Dermis blood vessel endothelial cell (primary cell): ENCODE measurements at places on chromosomes 13 and 19. TPM values are rescaled to one million over a fixed set of nuclear protein-coding genes. Genes with fewer than 3 reads are reported as not detected.

DNA sequence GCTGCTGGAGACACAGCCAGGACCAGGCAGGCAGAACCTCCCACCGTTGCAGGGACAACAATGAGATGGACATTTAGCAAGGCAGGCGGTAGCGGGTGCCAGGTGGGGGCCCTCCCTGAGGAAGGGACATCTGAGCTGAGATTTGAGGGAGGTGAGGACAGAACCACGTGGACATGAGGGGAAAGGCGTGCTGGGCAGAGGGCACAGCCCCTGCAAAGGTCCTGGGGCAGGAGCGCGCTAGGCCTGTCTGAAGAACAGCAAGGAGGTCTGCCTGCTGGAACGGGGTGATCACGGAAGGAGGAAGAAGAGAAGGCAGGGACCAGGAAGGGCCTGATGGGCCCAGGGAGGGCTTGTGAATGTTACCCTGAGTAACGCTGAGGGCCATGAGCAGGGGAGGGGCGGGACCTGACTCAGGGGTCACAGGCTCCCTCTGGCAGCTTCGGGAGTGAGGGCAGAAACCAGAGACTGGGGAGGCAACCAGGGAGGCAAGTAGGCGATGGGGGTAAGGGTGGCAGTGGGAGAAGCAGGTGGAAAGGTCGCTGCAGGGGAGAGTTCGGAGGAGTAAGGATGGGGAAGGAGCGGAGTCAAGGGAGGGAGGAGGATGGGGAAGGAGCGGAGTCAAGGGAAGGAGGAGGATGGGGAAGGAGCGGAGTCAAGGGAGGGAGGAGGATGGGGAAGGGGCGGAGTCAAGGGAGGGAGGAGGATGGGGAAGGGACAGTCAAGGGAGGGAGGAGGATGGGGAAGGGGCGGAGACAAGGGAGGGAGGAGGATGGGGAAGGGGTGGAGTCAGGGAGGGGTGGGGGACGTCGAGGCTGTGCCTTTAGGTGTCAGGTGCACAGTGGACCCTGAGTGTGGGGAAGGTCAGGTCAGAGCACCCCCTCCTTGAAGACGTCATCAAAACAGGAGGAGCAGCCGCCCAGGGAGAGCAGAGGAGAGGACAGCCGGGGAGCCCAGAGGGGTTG is 15.7 kb upstream of the B3GNT3 start:
- peak; percentile 52 for DNase-seq

The IZUMO2 gene
- not detected in 2 replicates for total RNA-seq

The ZNF528 gene
- total RNA-seq: 12.2 and 13.8 TPM in 2 replicates

- peak; percentile 88 for DNase-seq
These were observed 9.2 kb upstream of the FBN3 start for GRCh38 chr19:8158411-8159074.

GRCh38 chr19:49453757-49454240 is 774 bp downstream of the ALDH16A1 start:
- no peak for DNase-seq

The ZNF492 gene
- total RNA-seq: 1.1 and 1.4 TPM in 2 replicates

GRCh38 chr13:46683676-46684260 is 113.2 kb downstream of the ESD start:
- no peak for DNase-seq

DNA sequence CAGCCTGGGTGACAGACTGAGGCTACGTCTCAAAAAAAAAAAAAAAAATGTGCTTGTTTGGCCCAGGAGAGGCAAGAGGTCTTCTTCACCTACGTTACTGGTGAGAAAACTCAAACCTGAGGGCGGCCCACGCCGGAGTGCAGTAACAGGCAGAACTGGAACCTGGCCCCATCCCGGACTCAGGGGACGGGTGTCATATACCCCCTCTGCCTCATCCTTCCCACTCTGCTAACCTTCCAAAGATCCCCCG is 414 bp upstream of the ADAT3 start:
- no peak for DNase-seq

- DNase-seq: no peak
These were observed 69.1 kb downstream of the HSPH1 start for GRCh38 chr13:31092646-31093045.

The MUC16 gene
- under 0.01 TPM in 1 of 2 replicates, not detected in the other for total RNA-seq

GRCh38 chr13:99421758-99422585 is 79.3 kb upstream of the TM9SF2 start:
- DNase-seq: no peak

DNA sequence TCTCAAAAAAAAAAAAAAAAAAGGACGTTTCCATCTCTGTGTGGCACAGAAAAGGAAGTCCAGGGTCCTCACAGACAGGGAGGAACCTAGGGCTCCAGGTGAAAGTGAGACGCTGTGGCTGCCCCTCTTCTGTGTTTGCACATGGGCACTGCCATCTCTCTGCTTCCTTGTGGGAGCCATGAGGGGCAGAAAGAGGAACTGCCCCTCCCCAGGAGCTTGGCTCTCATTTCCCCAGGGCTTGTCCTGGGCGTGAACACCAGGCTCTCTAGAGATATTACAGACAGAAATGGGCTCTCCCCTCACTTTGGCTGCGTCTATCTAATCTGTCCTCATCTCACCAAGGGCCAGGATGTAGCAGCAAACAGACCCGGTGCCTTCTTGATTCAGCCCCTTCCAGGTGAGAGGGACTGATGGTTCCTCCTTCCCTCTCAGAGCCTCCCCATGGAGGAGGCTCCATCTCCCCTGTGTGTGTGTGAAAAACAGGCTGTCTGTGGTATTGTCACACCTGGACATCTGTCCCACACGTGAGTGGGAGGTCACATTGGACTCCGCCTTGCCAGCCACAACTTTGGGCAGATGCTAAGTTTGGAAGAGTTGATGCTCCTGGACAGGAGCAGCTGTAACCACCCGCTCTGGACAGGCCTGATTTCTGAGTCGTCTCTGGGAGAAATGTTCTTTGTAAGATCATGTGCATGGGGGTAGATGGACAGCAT is 840 bp upstream of the LILRA4 start:
- DNase-seq: no peak

GRCh38 chr19:33134571-33135041 is 2.7 kb downstream of the WDR88 start:
- DNase-seq: no peak

GRCh38 chr13:110136660-110137585 is 170.0 kb downstream of the COL4A1 start:
- no peak for DNase-seq

DNA sequence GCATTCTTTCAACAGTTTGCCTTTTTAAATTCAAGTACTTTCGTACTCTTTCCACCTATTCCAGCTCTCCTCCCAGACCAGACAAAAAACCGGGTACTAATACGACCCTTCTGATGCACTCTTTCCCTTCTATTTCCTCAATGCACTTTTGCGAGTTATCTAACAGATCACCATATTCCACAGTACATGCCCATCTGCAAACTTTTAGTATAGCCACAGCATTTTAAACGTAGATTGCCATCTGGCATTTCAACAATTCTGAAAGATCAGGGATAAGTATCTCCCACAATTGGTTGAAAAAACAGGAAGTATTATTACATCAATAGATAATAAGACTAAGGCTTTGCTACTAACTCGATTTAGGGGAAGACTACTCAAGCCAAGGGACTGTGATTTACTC is 31.5 kb downstream of the RBM26 start:
- no peak for DNase-seq

The TRPM4 gene
- 20.9 and 25.7 TPM in 2 replicates for total RNA-seq

The LHB gene
- total RNA-seq: not detected in 2 replicates

The GPR183 gene
- total RNA-seq: 0.09 and 0.34 TPM in 2 replicates

The OR10H1 gene
- total RNA-seq: not detected in 2 replicates

DNA sequence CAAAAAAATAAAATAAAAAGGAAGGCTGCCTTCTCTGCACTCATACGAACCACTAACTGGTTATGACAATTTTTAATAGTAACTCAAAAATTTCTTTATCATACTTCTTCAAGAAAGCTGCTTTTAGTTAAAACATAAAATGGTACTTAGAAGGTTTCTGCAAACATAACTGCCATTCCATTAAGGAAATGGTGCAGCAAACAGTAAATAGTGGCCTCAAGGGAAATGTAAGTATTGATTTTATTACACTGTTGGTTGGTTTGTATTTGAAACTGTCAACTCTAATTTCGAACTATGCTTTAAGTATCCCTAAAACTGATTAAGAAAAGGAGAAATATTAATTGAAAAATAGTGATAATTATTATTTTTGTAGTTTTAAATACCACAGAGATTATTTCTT is 278.0 kb downstream of the DACH1 start:
- DNase-seq: no peak

The COG3 gene
- 33.4 and 34.5 TPM in 2 replicates for total RNA-seq

DNA sequence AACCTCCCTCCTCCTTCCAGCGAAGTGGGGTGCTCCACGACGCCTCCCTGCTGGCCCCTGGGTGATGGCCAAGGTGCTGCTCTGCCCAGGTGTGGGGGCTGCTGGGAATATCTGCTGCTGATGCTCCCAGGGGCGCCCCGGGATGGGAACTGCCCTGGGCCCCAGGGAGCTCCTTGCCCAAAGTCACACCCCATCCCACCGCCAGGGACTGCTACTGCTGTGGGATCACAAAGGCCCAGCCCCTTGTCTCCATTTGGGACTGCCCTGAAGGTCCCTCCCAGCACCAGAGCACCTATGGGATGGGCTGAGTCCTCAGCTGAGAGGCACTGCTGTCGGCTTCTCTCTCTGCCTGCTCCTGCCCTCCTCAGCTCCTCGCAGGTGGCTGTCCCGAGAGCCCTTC is 19.0 kb downstream of the CHST8 start:
- DNase-seq: no peak

The HIF3A gene
- 23.1 and 52.6 TPM in 2 replicates for total RNA-seq

DNA sequence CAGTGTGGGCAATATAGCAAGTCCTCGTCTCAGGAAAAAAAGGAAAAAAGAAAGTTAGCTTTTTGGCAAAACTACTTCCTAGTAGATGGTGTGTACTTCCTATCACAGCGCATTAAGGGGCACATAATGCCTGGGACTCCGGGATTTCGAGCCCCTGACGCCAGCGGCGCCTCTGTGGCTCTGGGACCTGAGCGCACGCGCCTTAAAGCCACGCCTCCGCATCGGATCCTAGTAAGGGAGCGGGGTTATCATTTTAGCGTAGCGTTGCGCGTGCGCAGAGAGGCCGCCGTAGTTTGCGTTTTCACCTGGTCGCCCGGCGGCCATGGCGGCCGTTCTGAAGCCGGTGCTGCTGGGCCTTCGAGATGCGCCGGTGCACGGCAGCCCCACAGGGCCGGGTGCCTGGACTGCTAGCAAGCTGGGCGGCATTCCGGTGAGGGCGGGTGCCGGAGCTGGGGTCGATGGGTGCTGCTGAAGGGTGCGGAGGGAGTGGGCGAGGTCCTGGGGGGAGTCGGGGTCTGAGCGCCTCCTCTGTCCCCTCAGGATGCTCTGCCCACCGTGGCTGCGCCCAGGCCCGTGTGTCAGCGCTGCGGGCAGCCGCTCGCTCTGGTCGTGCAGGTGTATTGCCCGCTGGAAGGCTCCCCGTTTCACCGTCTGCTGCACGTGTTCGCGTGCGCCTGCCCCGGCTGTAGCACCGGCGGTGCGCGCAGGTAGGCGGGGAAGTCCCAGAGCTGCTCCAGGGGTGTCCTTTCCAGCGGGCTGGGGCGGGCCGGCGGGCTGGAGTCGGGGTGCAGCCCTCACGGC is at the start of gene PDCD2L:
TSS of gene PDCD2L (plus strand) at position 291 of the 801 bp plus-strand sequence. CDS start at position 323, 32 bp downstream.
- peak; percentile 95 for DNase-seq

GRCh38 chr19:13864667-13865570 is 12.0 kb upstream of the NANOS3 start:
- DNase-seq: no peak

The SH2D3A gene
- 6.0 and 6.3 TPM in 2 replicates for total RNA-seq

DNA sequence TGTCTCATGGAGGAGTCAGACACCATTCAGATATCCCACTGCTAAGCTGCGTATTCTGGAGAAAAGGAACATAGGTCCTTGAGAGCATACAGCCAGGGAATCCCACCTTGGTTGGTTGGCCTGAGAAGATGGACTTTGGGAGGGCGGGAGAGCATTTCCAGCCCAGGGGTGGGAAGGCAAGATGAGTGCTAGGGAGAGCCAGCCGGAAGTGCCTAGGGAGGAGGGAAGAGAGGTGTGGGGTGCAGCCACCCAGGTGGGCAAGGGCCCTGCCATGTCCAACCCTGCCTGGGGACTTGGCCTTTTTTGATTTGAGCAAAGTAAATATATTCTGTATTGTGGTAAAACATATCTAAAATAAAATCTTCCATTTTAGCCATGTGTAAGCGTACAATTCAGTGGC is 19.7 kb downstream of the SIAH3 start:
- no peak for DNase-seq

DNA sequence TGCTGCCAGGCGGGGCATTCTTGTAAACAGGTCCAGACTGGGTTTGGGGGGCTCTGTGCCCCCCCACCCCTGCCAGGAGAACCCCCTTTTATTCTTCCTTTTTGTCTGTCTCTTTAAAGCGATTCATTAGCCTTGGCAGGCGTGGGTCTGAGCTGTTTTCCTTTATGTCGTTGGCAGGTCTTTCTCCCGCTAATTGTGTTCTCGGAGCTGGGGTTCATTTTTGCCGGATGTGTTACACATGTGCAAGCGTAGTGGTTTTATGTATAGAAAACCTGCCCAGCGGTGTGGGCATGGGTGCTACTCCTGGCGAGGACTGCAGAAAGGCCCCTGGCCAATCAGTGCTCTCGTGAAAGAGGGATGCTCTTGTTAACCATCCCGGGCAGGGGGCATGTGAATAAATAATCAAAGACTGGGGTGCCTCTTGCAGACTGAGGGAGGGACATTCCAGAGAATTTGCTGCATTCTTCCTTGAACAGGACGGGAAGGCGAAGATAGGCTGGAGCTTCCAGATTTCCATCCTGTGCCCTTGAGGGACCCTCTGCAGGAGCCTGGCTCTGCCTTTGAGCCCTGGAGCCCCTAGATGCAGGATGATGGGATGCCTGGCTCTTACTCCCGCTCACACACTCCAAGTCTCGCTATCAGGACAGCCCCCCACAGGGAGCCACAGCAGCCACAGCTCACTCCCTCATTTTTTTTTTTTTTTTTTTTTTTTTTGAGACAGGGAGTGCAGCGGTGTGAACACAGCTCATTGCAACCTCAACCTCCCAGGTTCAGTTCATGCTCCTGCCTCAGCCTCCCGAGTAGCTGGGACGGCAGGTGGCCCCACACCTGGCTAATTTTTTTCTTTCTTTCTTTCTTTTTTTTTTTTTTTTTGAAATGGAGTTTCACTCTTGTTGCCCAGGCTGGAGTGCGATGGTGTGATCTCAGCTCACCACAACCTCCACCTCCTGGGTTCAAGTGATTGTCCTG is 14.1 kb downstream of the CARM1 start:
- DNase-seq: peak; percentile 28

DNA sequence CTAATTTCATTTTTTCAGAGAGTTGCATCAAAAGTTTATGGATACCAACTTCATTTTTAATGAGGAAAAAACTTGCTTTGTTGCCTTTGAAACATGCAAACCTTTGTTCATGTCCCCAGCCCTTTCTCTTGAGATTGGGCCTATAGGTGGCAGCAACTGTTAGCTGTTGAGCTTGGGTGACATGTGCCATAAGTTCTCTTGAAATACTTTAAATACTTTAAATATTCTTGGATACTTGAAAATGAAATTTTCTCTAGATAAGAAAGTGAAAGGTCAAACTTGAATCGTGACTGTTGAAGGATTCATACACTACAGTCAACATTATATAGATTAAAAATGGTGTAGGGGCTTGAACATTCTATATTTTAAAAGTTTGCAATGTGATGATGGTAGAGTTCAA is 294.9 kb downstream of the NDFIP2 start:
- peak; percentile 91 for DNase-seq

- no peak for DNase-seq
These were observed 41.0 kb upstream of the GRTP1 start for GRCh38 chr13:113404723-113405471.

GRCh38 chr13:20810808-20811207 is 37.0 kb upstream of the EEF1AKMT1 start:
- no peak for DNase-seq

GRCh38 chr13:24165746-24166145 is 5.2 kb downstream of the SPATA13 start:
- DNase-seq: peak; percentile 37
